ENCODE measurements at places on chromosomes 3 and 15.

- no peak for DNase-seq
Observed at GRCh38 chr3:61828880-61829721, 267.7 kb downstream of the PTPRG start.

DNA sequence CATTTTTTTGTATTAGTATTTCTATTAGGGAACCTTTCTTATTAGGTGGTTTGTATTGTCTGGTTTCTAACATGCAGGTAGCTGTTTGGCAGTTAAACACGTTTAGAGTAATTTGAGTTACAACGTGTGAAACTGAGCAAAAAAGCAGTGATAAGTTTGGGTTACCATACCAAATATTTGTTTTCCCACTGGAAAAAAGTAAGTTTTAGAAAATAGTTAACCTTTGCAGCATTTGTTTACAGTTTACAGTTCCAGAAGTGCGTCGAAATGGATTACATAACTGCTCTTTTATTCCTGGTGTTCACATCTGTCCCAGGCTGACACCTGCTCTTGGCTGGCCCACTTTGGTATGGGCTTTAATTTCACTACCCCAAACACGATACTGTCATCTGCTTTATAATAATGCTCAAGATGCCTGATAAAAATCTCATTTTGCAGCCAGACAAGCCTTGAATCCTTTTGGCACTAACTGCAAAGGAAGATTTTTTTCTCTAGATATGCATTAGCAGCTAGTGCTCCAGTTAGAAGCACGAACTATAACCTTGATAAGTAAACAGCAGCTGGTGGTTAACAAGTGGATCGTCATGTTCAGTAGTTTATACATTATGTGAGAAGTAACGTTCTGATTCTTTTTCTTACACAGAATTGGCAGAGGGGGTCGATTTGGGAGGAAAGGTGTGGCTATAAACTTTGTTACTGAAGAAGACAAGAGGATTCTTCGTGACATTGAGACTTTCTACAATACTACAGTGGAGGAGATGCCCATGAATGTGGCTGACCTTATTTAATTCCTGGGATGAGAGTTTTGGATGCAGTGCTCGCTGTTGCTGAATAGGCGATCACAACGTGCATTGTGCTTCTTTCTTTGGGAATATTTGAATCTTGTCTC lies 5.3 kb downstream of the EIF4A2 start:
- DNase-seq = no peak

GRCh38 chr3:25465266-25465860 lies 37.3 kb downstream of the RARB start:
- DNase-seq = no peak

DNA sequence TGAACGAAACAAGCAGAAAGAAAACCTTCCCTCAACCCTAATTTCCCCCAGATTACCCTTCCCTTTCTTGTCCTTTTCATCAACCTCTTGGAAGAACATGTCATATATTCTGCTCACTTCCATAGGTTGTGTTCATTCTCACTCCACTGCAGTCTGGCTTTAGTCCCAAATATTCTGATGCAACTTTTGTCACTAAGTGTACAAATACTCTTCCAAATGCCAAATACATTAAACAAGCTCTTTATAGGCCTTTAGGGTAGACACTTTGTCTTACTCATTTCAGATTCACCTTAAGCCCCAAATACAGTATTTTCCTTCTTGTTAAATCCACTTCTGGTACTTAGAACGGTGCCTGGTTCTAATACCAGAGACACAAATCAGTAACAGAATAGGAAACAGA lies 406.5 kb upstream of the CDIN1 start:
- no peak for DNase-seq

GRCh38 chr15:36414670-36415069 lies 164.8 kb upstream of the CDIN1 start:
- no peak for DNase-seq

DNA sequence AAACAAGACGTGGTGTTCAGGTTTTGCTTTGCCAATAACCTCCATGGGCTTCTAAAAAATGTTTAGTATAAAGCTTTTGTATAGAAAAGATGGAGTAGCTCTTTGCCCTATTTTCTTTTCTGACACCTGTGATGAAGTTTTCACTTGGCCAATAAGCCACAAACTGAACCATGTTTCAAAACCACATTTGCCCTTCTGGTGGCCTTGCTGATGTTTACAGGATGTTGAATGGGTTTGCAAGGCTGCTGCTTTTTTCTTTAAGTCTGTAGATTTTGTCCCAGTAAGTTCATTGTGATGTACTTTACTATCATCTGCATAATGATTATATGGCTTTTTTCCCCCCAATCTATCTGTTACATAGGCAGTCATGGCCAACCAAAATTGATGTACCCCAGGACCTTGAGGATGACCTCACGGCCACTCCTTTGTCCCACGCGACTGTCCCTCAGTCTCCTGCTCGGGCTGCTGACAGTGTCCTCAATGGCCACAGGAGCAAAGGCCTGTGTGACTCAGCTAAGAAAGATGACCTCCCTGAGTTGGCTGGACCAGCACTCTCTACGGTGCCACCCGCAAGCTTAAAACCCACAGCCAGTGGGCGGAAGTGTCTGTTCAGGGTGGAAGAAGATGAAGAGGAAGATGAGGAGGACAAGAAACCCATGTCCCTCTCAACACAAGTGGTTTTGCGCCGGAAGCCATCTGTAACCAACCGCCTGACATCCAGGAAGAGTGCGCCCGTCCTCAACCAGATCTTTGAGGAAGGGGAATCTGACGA lies 60.8 kb downstream of the SNRK start:
- no peak for DNase-seq

DNA sequence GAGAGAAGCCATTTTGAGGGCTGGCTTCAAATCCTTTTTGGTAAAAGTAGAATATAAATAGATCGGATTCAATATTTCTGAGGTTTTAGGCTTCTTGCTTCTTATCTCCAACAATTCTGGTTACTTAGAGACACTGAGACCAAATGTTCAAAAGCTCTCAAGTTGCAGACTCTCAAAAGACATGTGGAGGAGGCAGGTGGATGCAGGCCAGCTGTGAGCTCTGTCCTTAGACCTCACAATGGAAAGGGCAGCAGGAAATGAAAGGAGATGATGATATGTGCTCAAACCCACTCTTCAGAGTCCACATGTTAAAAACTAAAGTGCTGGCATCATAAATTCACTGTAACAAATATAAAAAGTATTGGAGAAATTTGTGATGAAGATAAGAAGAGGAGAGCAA lies 424.9 kb upstream of the ALCAM start:
- DNase-seq = no peak

GRCh38 chr15:76169911-76170800 lies 110.4 kb downstream of the TMEM266 start:
- no peak for DNase-seq

DNA sequence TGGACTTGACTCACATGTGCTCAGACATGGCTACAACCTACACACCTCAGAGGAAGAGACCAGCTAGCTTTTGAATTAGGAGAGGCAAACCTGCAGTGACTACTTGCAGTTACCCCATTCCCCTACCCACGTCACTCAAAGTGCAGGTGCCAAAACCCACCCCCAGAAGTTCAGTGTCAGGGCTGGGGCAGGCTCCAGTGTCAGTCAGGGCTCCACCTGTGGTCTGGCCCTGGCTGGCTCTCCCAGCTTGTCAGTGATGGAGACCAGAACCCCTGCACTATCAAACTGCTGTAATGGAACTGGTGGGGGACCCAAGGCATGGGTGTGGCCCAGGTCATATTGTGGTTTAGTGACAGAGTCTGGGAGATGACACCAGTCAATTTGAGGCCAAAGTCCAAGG lies 32.6 kb upstream of the SLC41A3 start:
- DNase-seq = no peak

GRCh38 chr15:91944331-91944730 lies 90.8 kb downstream of the SLCO3A1 start:
- DNase-seq = no peak

GRCh38 chr3:107892955-107893624 lies 197.7 kb downstream of the CD47 start:
- peak; percentile 16 for DNase-seq

GRCh38 chr3:65439641-65440284 lies 599.0 kb downstream of the MAGI1 start:
- DNase-seq = peak; percentile 71

DNA sequence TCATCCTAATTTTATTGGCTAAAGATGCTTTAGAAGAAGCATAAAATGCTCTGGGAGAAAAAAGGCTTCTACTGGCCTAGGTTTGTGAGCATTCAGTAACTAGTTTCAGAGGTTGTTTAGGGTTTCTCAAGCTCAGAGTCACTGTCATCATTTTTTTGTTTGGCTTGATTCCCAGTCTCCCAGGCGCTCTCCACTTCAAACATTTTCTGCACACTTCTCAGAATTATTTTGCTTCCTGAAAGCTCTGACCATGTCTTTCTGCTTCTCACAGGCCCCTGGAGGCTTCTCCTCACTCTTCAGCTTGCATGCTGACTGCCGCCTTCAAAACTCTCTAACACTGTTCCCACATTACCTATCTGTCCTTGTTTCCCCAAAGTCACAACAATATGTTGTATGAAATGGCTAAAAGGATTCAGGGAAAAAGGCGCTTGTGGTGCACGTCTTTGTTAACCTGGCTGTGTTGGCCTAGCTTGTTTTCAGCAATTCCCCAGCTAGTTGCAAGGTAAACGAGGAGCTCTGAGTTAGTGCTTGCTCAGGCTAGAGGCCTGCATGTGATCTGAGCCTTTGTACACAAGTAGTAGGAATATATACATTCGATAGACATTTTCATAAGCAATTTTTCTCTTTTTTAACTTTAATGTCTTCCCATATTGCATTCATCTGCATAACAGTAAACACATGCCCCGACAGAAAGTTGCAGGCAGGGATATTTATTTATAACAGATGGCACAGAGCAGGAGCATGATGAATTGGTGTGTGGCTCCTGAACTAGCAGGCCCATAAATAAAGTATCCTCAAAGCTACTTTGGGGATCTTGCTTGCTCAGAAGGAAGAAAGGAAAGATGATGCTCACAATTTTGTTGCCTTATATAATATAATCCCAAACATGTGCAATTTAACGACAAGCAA lies 129.2 kb upstream of the DPH6 start:
- peak; percentile 26 for DNase-seq

- DNase-seq = no peak
Observed at GRCh38 chr3:69901802-69902201, 97.7 kb upstream of the SAMMSON start.

DNA sequence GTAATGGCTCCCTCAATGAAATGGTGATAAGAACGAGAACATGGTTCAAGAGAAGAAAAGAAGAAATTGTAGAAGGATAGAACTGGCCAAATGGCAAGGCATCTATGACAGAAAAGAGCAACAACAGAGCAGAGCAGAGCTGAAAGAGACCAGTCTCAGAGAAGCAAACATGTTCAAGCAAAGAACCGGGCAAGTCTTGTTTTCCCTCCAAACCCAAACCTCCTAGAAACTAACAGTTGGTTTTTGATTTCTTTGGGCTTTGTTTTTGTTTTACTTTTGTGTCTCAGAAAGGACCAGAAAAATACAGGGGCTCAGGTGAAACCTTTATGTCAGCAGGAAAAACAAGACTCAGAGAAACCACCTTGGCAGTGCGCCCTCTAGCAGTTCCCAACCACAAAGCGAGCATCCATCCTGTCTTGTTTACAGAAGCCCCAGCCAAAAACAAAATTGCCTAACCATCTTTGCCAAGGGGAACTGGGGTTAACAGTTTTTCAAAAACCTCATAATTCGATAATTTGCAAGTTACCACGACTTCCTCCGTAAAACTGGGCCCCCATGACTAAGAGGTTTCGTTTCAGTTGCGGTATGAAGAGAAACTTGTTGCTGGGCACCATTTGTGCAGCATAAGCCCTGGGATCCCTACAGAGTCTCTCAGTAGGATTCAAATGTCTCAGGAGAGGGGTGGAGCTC lies 159.2 kb upstream of the SLC24A5 start:
- no peak for DNase-seq

Data from NCI-H2171 treated with DMSO at 0.1 percent for 48 hours (cell line).